ENCODE measurements at places on chromosomes 7 and 10. TPM values are rescaled to one million over a fixed set of nuclear protein-coding genes. Genes with fewer than 3 reads are reported as not detected.

- H3K36me3 ChIP-seq: no peaks in the 10 kb centered on the region
- no peaks in the 10 kb centered on the region for H3K27me3 ChIP-seq
- H3K4me3 ChIP-seq: no peak overlapping the region
- peak; percentile 89 for DNase-seq
- peak overlapping the region; percentile 95 for H3K27ac ChIP-seq
Measured at GRCh38 chr7:130897515-130898419, 163.8 kb upstream of the KLF14 start.

- no peaks in the 10 kb centered on the region for H3K36me3 ChIP-seq
- no peak overlapping the region for H3K27ac ChIP-seq
- H3K4me3 ChIP-seq: no peak overlapping the region
- no peaks in the 10 kb centered on the region for H3K4me1 ChIP-seq
- no peak for DNase-seq
Measured at GRCh38 chr7:1926908-1927306, 256.8 kb downstream of the ELFN1 start.

DNA sequence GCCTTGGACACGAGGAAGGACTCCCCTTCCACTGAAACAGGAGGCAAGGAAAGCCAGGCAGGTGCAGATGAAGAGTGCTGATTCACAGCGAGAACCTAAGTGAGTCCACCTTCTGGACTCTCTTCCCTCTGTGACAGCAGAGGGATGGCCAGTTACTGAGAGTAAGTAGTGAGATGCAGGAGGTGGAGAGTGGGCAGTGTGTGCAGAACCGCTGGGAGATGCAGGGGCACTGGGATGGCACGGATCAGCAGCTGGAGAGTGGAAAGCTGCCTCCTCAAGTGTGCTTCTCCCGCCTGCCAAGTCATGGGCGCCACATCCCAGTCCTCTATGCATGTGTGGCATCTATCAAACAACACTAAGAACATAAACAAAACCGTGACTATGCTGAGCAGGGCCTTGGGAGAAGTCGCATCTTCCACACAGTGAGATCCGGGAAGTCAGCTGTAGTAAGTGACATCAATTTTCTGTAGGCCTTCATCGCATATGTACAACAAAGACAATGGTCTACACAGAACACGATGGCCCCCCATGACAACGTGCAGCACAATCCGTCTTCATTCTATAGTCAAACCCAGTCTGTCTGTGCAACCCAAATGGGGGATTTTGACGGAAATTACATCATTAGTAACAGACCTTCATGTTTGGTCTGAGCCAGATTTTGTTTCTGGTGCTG is 217.4 kb upstream of the KLF14 start:
- H3K36me3 ChIP-seq: no peaks in the 10 kb centered on the region
- DNase-seq: no peak
- no peaks in the 10 kb centered on the region for H3K4me1 ChIP-seq
- no peak overlapping the region for H3K4me3 ChIP-seq

STEAP1B gene
- 0.79 TPM for total RNA-seq

DNA sequence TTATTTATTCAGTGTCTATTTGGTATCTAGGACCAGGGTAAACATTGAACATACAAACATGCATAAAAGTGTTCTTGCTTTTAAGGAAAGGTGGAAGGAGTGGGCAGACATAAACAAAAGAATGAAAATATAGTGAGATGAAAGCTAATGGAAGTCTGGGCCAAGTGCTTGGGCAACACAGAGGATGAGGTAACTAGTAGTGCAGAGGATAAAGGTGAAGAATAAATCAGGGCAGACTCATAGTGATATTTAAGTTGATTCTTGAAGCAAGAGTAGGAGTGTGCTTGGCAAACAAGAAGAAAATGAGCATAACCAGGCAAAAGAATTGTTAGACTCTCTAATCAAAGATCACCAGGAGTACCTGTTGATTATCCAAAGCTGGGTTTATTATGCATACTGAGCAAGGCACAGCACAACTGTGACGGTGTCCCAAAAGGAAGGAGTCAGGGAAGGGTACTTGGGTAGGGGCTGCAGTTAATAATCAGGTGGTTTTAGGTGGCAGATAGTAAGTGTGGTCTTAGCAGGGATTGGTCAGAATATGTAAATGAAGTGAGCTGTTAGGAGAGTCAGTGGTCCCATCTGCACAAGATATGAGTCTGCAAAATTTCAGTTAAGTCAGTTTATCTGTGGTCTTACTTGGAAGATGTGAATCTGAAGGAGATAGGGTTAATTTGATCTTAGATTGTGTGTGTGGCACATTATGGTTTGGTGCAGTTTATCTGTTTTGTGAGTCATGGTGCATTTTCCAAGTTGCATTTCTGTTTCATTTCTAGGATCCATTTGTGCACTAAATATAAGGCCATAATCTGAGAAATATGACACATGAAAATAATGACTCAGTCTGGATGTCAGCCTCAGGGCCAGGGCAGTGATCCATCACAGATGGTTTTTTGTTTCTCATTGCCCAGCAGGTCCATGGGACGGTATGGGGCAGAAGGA is 30.6 kb upstream of the TAX1BP1 start:
- H3K27me3 ChIP-seq: no peaks in the 10 kb centered on the region
- no peak overlapping the region for H3K27ac ChIP-seq
- H3K4me1 ChIP-seq: no peaks in the 10 kb centered on the region
- no peak overlapping the region for H3K4me3 ChIP-seq
- no peak for DNase-seq
- H3K36me3 ChIP-seq: no peaks in the 10 kb centered on the region

DNA sequence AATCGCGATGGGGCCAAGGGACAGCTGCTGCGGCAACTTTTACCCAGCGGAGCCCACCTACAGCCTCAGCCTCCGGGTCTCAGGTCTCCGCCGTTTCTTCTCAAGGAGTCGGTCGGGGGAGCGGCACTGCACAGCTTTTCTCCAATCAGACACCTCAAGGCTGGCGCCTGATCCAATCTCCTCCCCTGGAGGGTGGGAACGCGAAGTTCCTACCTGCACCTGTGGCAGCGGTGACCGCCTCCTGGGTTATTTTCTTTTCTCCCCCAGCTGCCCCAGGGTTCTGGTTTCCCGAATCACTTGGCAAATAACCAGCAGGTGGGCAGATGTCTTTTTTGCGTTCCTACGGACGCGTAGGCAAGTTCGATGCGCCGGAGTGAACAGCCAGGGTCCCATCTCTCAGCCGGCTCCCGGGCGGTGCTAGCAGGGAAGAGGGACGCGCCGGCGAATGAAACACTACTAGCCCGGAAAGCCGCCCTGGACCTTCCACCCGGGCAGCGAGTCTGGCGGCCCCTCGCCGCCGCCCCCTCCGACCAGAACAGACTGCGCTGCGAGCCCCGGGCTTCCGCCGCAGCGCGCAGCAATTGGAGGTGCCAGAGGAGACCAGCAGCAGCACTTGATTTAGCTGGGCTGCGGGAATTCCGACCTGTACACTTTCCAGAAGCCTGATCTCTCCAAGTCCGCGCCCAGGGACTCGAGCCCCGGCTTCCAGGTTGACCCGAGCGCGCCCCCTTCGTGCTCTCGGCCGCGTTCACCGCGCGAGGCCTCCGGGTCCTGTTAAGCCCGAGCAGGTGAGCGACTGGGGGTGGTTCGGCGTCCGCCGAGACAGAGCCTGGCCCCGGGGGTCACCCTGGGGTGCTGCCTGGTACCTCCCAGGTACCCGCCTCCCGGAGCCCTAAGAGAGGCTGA is at the start of gene PRR15:
Gene PRR15, plus strand, starts transcription at position 246 of the 906 bp plus-strand sequence. CDS start 2,495 bp downstream, outside the sequence.
- H3K27me3 ChIP-seq: peaks cover 16% of the 10 kb centered on the region
- H3K36me3 ChIP-seq: no peaks in the 10 kb centered on the region
- no peaks in the 10 kb centered on the region for H3K4me1 ChIP-seq
- peak within 1 kb of the TSS; percentile 77 for H3K4me3 ChIP-seq
- peak; percentile 89 for DNase-seq

- DNase-seq: no peak
- H3K4me1 ChIP-seq: no peaks in the 10 kb centered on the region
- no peak overlapping the region for H3K4me3 ChIP-seq
- H3K27ac ChIP-seq: no peak overlapping the region
- no peaks in the 10 kb centered on the region for H3K27me3 ChIP-seq
Measured at GRCh38 chr10:133190225-133190624, 30.2 kb downstream of the KNDC1 start.

GRCh38 chr10:5524641-5525560 is at the start of gene CALML3:
Gene CALML3 (plus strand): TSS chr10:5524961. CDS start chr10:5525086, 125 bp downstream.
- no peak within 1 kb of the TSS for H3K27ac ChIP-seq
- DNase-seq: no peak
- H3K27me3 ChIP-seq: no peaks in the 10 kb centered on the region
- H3K4me3 ChIP-seq: no peak within 1 kb of the TSS
- H3K36me3 ChIP-seq: no peaks in the 10 kb centered on the region
- H3K4me1 ChIP-seq: no peaks in the 10 kb centered on the region
